Activated CD4-positive, alpha-beta T cell treated with anti-CD3 and anti-CD28 coated beads, Interleukin-10, Interleukin-2, amounts not matched to agents 100 ng/mL and 50 ng/mL, durations not matched to agents 16 hours and 8 hours (primary cell): ENCODE measurements at places on chromosomes 2 and 18.

DNA sequence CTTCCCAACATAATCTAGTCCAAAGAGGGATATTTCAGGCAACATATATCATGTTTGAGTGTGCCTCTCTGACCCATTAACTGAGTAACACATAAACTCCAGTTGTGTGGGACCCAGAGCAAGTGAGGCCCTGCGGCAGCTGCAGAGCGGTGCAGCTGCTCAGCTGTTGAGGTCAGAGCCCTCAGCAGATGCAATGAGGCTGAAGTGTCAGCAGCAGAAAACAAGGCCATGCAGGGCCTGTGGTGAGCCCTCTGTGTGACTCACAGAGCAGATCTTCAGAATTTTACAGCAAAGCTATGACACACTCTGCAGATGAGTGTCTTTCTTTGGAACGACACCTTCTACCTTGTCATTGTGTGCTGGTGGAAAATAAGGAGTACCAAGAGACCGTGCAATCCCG is 168.5 kb downstream of the CBLN2 start:
- no peak for DNase-seq

DNA sequence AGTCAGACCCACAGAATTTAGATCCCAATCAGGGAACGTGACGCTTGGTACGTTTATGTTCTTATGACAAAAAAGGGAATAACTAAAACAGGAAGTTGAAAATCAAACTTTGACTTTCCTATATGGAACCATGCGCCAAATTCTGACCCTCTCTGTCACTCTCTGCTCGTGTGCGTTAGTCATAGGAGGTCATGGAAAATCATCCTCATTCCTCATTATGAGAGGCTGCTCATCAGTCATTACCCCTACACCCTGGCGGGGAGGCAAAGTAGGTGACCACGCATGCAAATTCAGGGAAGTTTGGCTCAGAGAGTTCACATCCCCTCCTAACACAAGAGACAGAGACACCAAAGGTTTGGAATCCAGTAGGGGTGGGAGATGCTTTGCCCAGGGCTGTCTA is 15.5 kb downstream of the IL1F10 start:
- DNase-seq = no peak

- no peak for DNase-seq
Observed at GRCh38 chr2:30396436-30397232, 50.4 kb upstream of the LCLAT1 start.

- no peak for DNase-seq
Observed at GRCh38 chr2:200184748-200185627, 121.5 kb upstream of the SPATS2L start.

- DNase-seq = no peak
Observed at GRCh38 chr2:147773479-147773878, 71.3 kb upstream of the ACVR2A start.

GRCh38 chr2:70657246-70657645 is 103.6 kb upstream of the TGFA start:
- DNase-seq = no peak

DNA sequence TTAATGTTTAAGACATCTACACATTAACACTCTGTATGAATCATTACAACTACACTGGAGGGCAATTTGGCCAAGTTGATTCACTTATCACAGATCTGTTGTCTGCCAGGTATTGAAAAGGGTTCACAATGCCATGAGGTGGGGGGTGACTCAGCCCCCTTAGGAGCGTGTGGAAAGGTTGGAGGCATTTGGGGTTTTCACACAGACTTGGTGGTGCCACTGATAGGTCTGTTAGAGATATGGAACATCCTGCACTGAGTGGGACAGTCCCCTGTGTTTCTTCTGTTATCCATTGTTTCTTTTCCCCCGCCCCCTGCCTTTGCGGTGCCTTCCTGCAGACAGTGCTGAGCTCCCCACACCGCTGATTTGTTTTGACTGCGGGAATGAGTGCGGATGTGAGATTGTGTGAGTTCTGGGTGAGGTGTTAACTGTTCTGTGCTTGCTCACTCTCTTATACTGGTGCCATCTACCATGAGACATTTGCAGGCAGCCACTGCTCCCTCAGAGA is 9.3 kb upstream of the TSN start:
- DNase-seq = no peak

DNA sequence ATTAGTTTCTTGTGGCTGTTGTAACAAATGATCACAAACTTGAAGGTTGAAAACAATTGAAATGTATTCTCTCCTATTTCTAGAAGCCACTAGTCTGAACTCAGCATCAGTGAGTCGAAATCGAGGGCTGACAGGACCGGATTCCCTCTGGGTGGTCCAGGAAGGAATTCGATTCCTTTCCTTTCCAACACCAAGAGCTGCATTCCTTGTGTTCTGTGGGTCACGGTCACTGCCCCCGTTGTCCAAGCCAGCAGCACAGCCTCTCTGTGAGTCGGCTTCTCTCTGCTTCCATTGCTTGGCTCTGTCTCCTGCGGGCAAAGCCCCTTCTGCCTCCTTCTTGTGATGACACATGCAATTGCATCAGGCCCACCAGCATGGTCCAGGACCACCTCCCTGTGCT is 67.3 kb downstream of the SMIM21 start:
- no peak for DNase-seq

GRCh38 chr2:191038241-191038725 is 24.3 kb upstream of the STAT1 start:
- peak; percentile 84 for DNase-seq

DNA sequence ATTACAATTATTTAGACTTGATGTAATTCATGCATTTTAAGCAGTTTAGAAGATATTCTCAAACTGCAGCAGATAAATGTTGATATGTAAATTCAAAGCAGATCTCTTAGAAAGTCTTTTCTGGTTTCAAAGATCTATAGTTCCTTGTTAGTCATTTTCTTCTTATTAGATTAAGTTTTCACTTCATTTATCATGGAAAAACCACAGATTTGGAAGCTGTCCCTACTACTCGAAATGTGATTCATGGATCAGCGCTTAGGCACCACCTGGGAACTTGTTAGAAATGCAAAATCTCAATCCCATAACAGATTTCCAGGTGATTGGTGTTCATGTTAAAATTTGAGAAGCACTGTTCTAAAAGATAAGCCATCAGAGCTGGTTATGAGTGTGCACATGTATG is 92.8 kb upstream of the CDH2 start:
- no peak for DNase-seq

- no peak for DNase-seq
Observed at GRCh38 chr2:11067221-11068078, 87.8 kb upstream of the SLC66A3 start.

GRCh38 chr2:124489686-124490085 is 464.6 kb downstream of the CNTNAP5 start:
- DNase-seq = no peak

DNA sequence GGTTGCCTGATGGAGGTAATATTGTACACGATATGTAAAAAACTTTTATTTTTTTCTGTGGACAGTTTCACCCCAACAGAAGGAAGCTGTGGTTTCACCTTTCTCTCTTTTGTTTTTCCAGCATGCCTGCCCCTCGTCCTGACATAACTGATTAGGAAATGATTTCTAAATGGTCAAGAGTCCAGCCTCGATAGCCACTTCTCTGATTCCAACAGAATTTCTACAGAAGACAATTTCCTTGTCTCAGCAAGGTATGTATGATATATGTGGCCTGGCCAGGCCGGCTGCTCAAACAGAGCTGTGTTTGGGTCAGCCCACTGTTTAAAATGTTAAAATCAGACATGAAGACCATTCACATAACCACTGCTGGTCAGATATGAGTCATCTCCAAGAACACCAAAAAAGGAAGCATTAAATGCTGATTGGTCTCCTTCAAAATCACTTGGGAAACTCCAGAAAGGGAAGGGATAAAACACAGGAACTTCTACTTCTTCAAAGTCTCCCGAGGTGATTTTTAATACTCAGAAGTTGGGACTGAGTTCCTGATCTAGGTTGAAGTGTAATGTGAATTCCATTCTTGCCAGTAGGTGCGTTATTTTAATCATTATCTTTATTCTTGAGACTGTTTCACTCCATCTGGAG is 22.3 kb downstream of the ATP8B1 start:
- DNase-seq = no peak

GRCh38 chr2:11123856-11124759 is 31.2 kb upstream of the SLC66A3 start:
- DNase-seq = peak; percentile 72

GRCh38 chr2:208722731-208723130 is 316.1 kb downstream of the PTH2R start:
- no peak for DNase-seq

DNA sequence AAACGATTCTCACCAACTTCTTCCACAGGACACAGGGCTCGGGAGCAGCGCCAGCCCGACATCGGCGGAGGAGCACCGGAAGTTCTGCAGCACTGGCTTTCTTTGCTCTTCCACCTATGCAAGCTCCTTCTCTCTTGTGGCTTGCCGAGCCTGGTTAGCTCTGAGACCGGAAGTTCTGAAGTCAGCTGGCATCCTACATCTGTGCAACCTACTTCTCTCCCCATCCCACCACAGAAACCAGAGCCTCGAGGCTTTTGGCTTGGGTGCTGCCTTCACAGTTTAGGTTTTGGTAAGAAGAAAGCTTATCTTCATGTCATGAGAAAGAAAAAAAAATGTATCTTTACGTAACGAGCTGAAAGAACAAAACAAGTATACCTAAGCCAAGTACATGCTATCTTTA is 111.7 kb downstream of the ANKRD44 start:
- peak; percentile 97 for DNase-seq

DNA sequence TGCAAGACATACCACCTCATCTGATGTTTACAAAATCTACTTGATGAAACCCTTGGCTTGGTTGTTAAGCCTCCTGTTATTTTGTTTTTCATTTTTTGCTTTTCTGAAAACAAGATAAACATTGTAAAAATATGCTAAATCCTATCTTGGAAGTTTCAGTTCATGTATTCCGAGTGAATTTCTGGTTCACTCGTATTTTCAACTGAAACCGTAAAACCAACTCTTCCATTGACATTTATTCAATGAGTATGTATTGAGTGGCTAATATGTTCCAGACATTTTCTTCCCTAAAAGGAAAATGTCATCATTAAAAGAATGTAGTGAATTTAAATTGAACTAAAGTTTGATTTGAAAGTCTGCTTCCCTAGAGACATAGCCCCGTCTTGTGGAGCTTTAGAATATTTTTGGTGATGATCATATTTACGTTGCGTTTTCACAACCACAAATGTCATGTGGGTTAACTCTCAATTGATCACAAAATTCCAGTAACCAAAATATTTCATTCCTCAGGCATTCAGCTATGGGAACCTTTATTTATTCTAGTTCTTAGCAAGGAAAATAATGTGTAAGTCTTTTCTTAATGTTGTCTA is 204.2 kb downstream of the MBD2 start:
- no peak for DNase-seq

GRCh38 chr2:169027234-169027633 is 3.9 kb downstream of the ABCB11 start:
- DNase-seq = no peak

DNA sequence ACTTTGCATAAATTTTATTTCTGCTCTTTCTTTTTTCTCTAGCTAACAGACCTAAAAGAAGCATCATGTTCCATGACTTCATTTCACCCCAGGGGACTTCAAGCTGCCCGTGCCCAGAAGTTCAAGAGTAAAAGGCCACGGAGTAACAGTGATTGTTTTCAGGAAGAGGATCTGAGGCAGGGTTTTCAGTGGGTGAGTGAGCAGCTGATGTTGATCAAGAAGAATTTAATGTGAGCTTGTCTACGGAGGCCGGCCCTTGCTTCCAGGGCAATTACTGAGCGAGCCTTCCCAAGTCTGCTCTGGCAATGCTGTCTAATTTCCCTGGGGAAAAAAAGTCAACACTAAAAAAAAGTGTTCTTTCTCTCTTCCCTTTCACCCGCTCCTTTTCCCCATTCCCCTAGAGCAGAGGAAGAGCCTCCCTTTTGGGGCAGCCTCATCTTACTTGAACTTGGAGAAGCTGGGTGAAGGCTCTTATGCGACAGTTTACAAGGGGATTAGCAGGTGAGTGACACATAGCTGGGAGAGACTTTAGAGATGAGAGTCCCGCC is 1.2 kb downstream of the CDK15 start:
- no peak for DNase-seq

DNA sequence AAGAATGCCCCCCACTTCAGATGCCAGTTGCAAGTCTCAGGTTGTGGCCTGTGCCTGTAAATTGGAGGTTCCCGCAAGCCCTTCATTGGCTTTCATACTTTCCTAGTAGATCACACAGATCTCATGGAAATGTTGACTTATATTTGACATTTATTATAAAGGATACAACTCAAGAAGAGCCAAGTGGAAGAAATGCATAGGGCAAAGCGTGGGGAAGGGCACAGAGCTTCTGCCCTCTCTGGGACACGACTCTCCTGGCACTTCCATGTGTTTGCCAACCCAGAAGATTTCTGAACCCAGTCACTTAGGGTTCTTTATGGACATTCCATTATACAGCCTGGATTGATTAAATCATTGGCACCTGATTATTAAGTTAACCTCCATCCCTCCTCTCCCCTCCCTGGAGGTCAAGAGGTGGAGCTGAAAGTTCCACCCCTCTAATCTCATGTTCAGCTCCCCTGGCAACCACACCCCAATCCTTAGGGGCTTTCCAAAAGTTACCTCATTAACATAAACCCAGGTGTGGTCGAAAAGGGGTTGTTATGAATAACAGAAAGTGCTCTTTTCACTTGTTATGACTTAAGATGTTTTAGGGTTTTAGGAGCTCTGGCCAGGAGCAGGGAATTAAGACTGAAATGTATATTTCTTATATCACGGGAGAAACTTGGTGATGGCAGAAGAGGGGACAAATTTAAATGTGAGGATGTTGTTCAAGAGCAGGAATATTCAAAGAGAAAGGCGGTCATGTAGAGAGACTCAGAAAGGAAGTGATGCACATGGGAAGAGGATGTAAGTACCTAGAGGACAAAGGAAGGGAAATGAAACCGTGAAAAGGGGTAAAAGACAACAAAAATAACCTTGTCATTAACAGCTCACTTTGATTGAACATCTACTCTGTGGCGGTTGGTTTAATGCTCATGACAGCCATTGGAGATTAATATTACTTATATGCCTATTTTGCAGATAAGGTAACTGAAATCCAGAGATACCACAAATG is 31.8 kb downstream of the SP100 start:
- peak; percentile 79 for DNase-seq

DNA sequence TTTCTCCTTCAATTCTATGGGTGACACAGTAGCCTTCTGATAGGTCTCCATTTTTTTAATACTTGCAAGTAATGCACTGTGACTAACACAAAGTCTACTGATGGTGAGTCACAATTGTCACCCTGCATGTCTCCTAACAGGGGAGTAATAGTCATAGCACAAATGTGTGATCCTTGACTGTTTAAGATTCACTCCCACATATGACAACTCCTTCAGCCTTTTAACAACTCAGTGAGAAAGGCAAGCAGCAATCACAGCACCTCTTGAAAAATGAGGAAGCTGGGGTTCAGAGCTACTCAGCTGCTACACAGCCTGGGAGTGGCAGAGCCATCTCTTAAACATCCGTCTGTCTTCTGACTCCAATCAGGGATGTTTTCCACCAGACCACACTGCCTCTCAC is 63.8 kb downstream of the EHD3 start:
- DNase-seq = peak; percentile 61

- DNase-seq = no peak
Observed at GRCh38 chr2:219661197-219661954, 33.9 kb downstream of the SLC4A3 start.

GRCh38 chr2:145744541-145745386 is 1224.8 kb upstream of the ZEB2 start:
- peak; percentile 83 for DNase-seq

- DNase-seq = no peak
Observed at GRCh38 chr2:31000970-31001369, 137.3 kb downstream of the GALNT14 start.

GRCh38 chr2:157727693-157728092 is 99.0 kb upstream of the ACVR1C start:
- DNase-seq = no peak

GRCh38 chr2:144445196-144445595 is 74.7 kb downstream of the ZEB2 start:
- DNase-seq = no peak

GRCh38 chr2:111072220-111072871 is 48.4 kb upstream of the BCL2L11 start:
- DNase-seq = no peak
